EH (cell line): ENCODE measurements at places on chromosomes 12 and 14.

DNA sequence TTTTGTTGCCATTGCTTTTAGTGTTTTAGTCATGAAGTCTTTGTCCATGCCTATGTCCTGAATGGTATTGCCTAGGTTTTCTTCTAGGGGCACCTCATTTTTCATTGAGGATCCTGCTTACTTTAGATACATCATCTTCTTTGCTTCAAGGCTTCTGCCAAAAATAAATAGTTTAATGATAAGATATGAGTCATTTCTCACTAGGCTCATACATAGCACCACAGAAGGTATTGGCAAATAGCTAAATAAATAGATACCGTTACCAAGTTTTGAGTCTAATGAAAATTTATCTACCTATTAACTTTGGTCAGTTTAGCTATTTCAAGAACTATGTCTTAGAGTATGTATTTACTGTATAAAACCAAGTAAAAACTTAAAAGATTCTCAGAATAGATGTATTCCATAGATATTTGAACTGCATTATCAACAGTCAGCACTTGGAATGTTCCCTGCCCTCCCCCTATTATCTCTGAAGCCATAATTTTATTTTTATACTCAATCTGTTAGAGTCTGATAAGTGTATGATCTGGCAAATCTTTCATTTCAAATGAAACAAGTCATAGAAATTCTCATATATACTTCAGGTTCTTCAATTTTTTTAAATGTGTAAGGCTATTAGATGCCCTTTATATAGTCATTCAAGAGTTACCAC is 310.2 kb downstream of the CCDC91 start:
- peak; percentile 40 for DNase-seq

GRCh38 chr14:65832431-65833266 is 420.1 kb downstream of the FUT8 start:
- peak; percentile 34 for DNase-seq

- DNase-seq: no peak
Observed at GRCh38 chr14:68372368-68372767, 420.5 kb downstream of the ZFP36L1 start.

DNA sequence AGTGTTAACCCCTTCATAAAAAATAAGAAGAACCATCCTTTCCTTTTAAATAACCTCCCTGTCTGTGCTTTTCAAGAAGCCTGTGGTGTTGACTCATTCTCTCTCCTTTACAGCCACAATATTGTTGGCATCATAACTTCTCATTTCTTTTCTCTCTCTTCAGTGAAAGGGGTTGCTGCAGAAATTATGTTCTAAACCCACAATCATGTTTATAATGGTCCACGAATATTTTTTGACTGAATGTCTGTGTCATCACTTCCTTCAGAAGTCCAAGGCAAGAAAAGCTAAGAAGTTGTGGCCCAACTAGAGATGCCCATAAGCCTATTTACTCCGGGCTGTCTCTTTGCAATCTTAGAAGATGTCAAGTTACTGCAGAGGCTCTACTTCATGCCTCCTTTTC is 488.3 kb downstream of the APAF1 start:
- DNase-seq: no peak

DNA sequence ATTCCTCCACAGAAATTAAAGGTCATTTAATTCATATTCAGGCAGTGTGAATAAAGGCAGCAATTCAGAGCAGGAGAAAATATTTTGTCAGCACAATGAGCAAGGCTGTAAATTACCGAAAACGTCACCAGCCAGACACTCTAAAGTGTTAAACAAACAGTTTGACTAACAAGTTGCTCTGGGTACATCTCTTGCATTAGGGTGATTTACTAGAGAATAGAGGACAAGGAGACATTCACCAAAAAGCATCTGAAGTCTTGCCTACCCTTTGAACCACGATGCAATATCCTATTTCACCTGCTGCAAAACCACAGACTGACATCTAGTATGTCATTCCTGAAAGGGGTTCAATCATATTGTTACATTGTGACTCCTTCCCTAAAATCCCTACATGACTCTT is 27.1 kb upstream of the GPHB5 start:
- no peak for DNase-seq

- peak; percentile 93 for DNase-seq
Observed at GRCh38 chr12:95277139-95277538, 59.5 kb downstream of the VEZT start.

GRCh38 chr14:21575661-21576060 is 4.2 kb downstream of the OR10G3 start:
- DNase-seq: peak; percentile 4
